Stimulated activated CD8-positive, alpha-beta memory T cell treated with anti-CD3 and anti-CD28 coated beads, Interleukin-2, amount 100 ng/mL, for 1 hour (primary cell): ENCODE measurements at places on chromosomes 4 and X.

GRCh38 chrX:12771445-12772069 lies 19.7 kb upstream of the PRPS2 start:
- peak; percentile 37 for DNase-seq

DNA sequence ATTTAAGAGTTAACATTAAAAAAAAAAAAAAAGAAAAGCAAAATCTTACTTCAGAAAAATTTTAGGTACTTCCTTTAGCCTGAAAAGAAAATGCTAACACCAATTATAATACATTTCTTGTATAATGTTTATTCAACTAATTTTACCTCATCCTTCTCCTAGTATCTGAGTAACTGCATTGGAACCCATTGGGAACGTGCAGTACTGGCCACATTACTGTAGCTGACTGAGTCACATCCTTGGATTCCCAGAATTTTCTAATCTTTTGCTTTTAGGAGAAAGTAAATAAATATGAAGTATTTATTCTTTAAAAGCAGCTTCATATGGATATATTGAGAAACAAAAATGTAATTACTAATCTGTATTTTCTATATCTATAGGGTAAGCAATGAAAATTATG lies 82.6 kb upstream of the SLITRK2 start:
- no peak for DNase-seq

GRCh38 chrX:38089173-38089982 lies 83.0 kb downstream of the SYTL5 start:
- no peak for DNase-seq

- no peak for DNase-seq
Measured at GRCh38 chr4:16794816-16795445, 103.5 kb downstream of the LDB2 start.

- DNase-seq, result no peak
Measured at GRCh38 chr4:1192091-1192492, 19.7 kb upstream of the SPON2 start.

DNA sequence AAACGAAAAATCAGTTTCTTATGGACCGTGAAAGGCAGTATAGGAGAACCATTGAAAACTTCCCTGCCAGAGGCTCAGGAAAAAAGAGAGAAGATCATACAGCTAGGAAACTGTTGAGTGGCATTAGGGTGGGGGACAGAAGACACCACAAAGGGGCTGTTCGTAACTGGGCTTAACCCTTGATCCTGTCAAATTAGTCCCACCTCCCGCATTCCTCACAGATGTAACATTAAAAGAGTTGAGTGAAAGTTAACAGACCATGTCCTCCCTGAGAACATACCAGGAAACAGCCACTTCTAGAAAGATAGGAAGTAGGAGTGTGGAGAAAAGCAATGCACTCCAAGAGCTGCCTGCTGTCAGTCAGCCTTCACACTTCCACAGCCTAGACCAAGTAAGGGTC lies 8.7 kb downstream of the SHROOM4 start:
- no peak for DNase-seq

GRCh38 chr4:186765138-186765537 lies 41.5 kb upstream of the FAT1 start:
- no peak for DNase-seq

DNA sequence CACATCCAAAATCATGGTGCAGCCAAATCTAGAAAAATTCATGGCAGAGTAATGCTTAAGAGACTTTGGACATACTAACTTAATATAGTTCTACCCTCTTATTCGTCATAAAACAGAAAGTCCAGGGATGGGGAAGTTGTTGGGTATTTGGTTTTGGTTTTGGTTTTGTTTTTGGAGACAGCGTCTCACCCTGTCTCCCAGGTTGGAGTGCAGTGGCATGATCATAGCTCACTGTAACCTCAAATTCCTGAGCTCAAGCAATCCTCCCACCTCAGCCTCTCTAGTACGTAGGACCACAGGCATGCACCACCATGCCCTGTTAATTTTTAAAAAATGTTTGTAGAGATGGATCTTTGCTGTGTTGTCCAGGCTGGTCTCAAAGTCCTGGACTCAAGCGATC lies 271.8 kb upstream of the TENM3 start:
- DNase-seq, result no peak

GRCh38 chr4:114180481-114180880 lies 201.0 kb upstream of the ARSJ start:
- DNase-seq, result peak; percentile 9

DNA sequence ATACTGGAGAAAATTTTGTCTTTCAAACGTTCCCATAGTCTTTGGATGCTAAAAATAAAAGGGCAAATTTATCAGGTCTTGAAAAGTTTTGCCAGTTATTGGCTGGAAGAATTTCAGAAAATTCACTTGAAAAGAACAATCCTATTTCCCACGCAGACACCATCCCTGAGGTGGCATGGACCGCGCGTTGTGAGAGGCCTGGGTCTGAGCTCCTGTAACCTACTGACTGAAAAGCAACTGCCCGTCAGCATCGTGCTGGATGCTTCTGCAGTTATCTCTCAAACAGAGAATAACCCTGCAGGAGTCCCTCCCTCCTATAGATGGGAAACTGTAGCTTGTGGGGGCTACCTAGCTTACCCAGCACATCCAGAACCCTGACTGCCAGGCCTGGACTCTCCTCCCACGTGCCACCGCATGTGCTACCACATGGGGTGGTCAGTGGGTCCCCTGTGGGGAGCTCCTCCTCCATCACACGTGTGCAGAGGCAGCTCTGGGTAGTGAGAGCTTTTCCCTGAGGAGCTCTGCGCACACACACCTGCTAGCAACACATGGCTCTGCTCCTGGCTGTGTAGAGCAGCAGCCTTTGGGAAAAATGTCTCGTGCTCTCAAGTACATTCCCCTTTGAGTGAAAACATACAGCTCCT lies 36.1 kb downstream of the NSG1 start:
- no peak for DNase-seq

DNA sequence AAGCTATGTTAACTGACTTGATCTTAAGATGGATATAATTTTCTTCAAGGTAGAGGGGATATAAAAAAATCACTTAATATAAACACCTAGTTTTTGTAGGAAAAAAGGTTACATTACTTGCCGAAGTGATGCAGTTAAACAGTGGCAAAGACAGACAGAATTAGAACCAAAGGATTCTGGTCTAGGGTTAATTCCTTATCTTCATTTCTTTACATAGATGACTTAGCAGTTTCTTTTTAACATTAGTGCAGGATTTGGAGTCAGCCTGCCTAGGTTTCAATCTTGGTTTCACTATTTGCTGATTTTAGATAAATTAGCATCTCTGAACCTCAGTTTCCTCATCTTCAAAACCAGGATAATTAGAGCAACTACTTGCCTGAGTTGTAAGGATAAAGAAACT lies 14.3 kb downstream of the ZAR1 start:
- no peak for DNase-seq

DNA sequence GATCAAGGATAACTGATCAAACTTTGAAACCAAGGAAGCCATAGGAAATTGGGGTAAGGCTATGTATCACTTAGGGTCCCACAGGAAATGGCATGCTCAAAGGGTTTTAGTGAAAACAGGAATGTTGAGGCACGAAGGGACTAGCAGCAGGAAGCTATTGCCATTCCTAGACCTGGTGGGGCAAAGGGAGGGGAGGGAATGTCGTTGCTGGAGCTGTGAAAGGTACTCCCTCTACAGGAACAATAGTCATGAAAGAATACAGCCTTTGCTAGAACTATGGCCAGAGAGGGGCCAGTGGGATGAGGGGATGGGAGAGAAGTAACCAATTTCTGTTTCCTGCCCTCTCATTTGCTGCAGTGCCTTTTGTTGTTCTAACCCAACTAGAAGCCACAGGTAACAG lies 11.9 kb downstream of the REPS2 start:
- DNase-seq, result no peak

GRCh38 chr4:76305971-76306881 lies at the start of gene STBD1:
Gene STBD1 (plus strand): TSS chr4:76306733. CDS start chr4:76306770, 37 bp downstream.
- no peak for DNase-seq

DNA sequence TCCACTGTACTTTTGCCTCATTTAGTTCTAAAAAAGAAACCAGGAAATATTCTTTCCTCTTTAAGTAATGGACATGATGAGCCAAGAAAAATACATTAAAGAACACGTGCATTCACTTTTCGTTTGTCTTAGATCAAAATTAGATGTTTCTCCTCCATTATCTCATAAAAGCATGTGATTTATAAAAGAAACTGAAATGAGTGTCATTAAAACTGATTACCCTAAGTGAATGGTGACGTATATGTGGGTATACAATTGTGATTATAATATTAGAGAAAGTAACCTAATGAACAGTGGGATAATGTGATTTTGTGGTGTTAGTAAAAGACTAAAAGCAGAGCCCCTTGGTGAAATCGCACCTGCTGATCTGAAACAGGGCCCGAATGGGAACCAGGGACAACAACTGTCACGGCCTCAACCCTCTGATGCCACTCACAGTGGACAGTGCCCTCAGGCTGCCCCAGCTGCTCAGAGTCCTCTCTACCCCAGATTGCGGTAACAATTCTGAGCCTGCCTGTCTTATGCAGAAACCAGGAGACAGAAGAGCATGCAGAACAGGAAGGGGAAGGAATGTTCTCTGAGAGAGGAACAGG lies 25.7 kb upstream of the HS6ST2 start:
- no peak for DNase-seq

GRCh38 chr4:3830774-3831528 lies 64.8 kb downstream of the ADRA2C start:
- DNase-seq, result no peak

DNA sequence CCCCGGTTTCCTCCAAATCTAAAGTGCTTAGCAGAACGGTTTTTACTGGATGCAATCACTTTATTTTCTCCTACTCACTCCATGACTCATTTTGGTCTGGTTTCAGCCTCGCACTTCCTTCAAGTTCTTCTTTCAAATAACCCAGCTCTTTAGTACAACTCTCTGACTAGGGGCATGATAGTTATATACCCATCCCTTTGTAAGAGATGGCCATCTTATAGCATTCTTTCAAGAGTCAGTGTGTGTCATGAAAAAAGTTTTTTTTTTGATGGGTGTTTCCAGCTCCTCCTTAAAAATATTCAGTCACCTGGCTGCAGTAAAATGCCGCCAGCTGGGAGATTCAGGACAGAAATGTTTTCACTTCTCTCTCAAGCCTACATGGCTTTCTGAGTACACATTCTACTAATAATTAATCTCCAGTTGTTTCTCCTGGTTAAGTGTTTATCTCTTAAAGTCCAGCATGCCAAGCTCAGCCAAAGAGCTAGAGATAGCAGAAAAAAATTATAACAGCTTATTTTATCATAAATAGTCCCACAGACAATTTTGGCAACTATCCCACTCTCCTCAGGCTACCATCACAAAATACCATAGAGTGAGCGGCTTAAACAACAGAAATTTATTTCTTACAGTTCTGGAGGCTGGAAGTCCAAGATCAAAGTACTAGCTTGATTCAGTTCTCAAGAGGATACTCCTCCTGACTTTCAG lies 139.3 kb downstream of the GASK1B start:
- no peak for DNase-seq

DNA sequence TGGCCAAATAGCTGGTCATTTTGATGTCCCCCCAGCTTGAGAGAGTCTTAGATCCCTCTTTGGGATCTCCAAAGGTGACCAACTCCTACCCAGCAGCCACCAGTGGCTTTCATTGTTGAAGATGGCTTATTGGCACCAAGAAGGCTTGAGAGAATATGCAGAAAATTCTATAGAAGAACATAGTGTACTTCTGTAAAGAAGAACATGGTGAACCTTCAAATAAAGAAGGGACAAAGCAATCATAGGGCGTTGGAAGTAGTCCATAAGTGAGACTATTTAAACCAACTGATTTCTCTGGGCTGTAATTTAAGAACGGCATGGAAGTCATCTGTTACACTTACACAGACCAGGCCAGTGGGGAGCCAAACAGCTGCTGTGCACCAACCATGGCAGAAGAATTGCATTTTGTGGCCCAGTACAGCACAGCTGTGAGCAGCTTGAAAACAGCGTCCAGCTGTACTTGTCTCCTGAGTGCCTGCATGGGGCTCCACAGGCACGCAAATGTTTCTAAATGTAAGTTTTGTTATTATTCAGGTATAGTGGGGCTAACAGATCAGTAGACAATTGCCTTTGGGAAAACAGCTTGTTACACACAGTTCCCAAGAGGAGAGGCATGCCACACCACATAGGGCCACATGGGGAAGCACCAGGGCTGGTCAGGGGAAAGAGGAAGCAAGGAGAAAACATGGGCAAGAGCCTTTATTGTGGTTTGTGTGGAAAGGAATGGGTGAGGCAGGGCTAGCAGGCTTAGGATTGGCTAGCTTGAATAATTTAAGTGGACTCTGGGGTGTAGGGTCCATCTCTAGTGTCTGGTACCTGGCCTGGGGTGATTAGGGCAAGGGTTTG lies 125.0 kb downstream of the ARHGAP6 start:
- no peak for DNase-seq

GRCh38 chrX:32530802-32531403 lies 680.4 kb downstream of the DMD start:
- DNase-seq, result no peak

- DNase-seq, result no peak
Measured at GRCh38 chr4:56217343-56217890, 169.9 kb downstream of the AASDH start.

GRCh38 chrX:23381099-23382087 lies 46.7 kb downstream of the PTCHD1 start:
- no peak for DNase-seq

GRCh38 chr4:6889736-6890324 lies 19.8 kb upstream of the TBC1D14 start:
- DNase-seq, result no peak

DNA sequence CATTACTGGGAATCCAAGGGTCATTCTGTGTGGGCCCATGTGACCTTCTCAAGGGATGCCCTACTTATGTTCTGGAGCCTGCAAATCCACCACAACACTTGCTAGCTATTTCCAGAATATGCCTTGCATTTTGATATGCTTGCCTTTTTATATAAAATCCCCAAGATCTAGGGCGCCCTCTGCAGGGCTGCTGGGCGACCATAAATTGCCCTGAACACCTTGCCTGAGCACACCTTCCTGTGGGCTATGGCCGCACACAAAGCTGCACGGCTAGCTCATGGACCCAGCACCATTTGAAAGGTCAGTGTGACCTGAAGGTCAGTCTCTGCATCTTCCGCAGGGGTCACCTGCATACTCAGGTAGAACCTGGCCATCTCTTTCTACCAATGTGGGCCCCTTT lies 311.7 kb downstream of the NLGN4X start:
- DNase-seq, result no peak

GRCh38 chr4:176323511-176324160 lies 3.9 kb downstream of the SPCS3 start:
- DNase-seq, result no peak

DNA sequence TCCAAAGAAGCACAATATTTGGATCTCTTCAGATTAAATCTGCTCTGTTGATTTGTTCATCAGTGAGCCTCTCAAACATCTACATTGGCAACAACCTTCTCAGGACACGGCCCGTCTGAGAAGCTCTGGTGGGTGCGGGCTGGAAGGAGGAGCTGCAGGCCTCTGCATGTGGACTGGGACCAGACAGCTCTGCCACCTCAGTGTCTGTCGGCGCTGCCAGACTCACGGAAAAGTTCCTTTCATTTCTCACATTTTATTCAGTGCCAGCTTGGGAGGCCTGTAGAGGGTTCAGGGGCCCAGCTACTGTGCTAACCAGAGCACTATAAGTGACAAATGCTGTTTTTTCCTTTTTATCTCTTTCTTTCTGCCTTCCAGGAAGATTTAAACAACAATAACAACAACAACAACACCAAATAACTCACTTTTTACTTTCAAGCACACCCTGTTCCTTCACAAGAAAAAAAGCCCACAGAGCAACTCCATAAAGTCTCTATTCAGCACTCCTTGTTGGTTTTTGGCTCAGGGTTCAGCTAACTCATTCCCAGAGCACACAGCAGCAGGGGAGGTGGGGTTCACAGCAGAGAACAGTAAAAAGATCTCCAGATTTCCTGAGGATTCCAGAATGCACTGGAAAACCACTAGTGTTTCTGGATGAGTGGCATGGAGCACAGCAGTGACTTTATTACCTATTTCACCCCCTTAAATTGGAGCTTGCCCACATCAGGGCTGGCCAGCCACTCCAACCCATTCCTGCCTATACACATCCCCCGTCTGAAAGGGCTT lies 23.2 kb upstream of the HOPX start:
- DNase-seq, result no peak
